ENCODE measurements at places on chromosomes 2 and 18.
A peak's percentile ranks its signal among the peaks of the same experiment; 100 is the strongest.

GRCh38 chr2:202127687-202128331 lies 54.8 kb downstream of the KIAA2012 start:
- DNase-seq = no peak

GRCh38 chr2:155574941-155575340 lies 757.6 kb downstream of the NR4A2 start:
- DNase-seq = no peak

- DNase-seq = peak; percentile 51
These were observed 864 bp downstream of the KLHL29 start for GRCh38 chr2:23385748-23386338.

GRCh38 chr2:165149439-165149838 lies 54.4 kb downstream of the SCN3A start:
- DNase-seq = no peak

DNA sequence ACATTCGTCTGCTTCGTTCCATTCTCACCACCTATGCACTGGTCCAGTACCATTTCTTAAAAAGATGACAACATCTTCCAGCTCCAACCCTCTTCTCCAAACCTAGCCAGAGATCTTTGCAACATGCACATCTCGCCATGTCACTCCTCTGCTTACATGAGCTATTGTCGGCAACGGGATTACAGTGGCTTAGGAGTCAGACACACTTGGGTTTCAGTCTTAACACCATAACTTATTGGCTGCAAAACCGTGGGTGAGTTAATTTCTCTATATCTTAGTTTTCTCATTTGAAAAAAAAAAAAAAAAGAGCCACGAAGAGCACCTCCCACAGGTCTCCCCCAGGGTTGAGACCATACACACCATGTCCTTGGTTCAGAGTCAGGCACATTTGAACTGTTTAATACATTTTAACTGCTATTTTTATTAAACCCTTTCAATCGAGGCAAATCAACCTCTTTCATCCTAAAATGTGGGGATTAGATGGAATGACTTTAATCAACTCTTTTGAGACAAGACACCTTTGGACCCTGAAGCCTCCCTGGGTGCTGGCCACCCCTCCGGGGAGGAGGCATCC lies 889 bp downstream of the ANKRD29 start:
- DNase-seq = no peak

DNA sequence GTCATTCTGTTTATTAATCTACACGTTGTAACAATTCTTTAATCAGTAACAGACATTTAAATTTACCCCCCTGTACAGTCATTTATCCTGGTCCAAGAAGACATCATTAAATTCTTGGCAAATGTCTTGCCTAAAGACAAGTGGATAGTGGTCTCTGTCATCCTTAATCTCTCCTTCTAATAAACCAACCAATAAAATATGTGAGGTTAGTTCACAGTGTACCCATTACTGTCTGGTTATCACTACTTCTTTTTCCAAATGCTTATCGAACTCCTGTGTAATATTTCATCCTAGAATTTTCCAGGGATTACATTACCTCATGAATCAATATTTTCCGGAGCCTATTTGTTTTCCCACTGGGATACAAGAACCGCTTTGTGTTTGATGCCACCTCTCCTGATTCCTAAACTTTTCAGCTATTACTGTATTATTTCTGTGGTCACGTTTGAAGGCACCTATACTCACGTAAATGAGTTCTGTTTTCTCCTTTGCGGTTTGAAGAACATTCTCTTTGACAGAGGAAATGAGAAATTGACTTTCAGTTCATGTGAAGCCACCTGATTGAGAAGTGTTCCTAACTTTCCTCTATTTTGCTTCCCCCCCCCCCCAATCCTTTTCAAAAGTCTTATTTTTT lies 131.5 kb downstream of the RTN4 start:
- no peak for DNase-seq

- DNase-seq = no peak
These were observed 90.6 kb upstream of the ST6GAL2 start for GRCh38 chr2:106976548-106976947.

- DNase-seq = no peak
These were observed 141.8 kb downstream of the MYO1B start for GRCh38 chr2:191386938-191387536.

DNA sequence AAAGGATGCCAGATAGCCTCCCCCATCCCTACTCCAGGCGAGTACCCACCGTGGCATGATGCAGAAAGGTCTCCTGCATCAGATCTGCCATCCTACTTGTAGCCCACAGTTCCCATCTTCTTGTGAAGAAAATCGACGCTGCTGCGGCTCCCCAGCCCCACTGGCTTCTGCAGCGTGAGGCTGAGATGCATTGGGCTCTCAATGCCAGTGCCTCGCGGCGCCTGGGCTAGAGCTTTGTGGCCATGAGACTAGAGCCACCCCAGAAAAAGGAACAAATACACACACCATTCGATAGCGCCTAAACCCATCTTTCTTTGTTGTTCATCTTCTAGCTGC lies 2.8 kb downstream of the NOL4 start:
- peak; percentile 44 for DNase-seq

DNA sequence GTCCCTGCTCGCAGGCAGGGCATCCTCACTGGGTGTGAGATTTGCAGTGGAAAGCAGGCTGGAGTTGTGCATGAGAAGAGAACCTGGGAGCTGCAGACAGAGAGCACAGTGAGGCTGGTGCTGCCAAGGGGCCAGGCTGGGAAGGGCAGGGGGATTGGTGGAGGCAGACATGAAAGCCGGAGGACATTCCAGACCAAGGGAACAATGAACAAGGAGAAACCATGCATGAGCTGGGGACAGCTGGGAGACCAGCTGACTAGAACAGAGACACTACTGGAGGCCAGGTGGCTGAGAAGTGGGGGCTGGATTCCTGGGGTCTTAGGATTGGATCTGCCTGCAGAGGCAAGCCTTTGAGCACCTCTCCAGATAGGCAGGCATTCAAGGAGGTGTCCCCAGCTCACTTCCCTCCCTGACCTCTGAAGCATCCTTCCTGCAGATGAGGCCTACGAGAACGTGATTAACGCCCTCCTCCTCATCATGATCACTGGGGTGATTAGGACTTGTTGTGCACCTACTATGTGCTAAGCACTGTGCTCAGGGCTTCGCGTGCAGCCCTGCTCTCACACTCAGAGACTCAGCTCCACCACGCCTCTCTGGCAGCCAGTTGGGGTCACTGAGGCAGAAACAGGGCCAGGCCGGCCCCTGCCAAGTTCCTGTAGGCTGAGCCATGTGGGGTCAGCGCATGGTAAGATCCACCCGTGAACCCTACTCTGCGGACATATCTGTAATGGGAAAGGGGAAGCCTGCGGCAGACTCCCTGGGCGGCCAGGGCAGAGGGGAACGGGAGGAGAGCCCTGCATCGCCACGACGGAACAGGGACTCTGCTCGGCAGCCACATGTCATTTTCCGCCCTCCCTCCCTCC lies 74.8 kb upstream of the SLC66A3 start:
- peak; percentile 96 for DNase-seq

- no peak for DNase-seq
These were observed 49.4 kb downstream of the TNFRSF11A start for GRCh38 chr18:62374410-62374965.

DNA sequence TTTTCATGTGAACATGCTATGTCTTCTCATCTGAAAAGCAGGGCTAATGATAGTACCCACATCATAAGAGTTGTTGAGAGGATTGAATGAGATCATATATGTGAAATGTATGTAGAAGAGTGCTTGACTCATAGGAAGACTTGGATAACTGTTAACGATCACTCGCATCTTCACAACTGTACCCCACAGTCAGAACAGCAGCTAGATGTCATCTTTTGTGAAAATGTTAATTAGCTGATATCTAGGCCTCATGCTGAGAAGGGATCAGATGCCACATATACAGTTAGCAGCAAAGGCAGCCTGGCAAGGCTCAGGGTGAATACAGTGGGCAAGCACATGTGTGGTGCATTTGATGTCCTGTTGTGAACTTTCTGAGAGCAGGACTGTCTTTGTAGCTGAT lies 24.2 kb downstream of the MAP3K20 start:
- no peak for DNase-seq

GRCh38 chr2:85447222-85447585 lies 28.7 kb downstream of the SH2D6 start:
- DNase-seq = no peak

- no peak for DNase-seq
These were observed 101.0 kb downstream of the UNC80 start for GRCh38 chr2:209872675-209873074.

- no peak for DNase-seq
These were observed 55.9 kb upstream of the NT5C1B start for GRCh38 chr2:18645315-18645714.

DNA sequence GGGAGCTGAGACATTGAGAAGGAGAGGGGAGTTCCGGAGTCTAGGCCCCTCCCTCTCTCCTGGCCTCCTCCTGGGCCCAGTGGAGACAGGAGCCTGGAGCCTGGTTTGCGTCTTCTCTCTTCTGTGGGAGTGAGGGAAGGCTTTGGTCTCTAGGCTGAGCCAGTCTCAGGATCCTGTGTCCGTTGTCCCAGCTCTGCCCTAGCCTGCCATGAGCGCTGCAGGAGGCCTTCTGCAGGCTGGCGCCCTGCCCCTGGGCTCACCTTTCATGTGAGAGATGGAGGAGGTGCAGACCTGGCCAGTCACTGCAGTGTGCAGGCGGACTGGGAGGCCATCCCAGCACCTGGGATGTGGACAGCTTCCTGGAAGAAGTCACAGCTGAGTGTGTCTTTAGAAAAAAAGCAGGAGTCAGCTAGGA lies 8.7 kb downstream of the IMPA2 start:
- no peak for DNase-seq

GRCh38 chr2:190859347-190860297 lies 21.0 kb upstream of the GLS start:
- no peak for DNase-seq

GRCh38 chr18:1353025-1353424 lies 448.4 kb downstream of the ADCYAP1 start:
- no peak for DNase-seq

- DNase-seq = no peak
These were observed 442 bp downstream of the SERPINB5 start for GRCh38 chr18:63477200-63477599.

- DNase-seq = no peak
These were observed 10.4 kb upstream of the METTL21A start for GRCh38 chr2:207635468-207636200.

DNA sequence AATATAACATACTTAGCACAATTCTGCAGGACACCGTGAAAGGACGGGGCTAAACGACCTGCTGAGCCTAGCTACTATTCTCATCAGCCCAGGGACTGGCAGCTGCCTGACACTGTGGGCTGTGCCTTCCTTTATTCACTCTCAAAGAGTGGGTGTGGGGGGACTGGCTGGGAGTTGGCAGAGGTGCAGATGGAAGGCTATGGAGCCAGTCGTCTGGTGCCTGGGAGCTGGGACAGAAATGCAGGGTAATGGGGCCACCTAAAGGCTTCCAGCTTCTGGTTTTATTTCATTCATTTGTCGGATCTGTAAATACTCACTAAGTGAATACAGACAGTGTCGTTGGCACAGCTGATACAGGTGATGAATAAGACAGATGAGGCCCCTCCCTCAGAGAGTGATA lies 56.0 kb upstream of the NFU1 start:
- no peak for DNase-seq

GRCh38 chr18:63119647-63120046 lies 199.9 kb downstream of the BCL2 start:
- DNase-seq = peak; percentile 27

- no peak for DNase-seq
These were observed 23.8 kb upstream of the ASPRV1 start for GRCh38 chr2:69985216-69985615.

GRCh38 chr18:67670024-67670543 lies 153.6 kb upstream of the DSEL start:
- DNase-seq = no peak

DNA sequence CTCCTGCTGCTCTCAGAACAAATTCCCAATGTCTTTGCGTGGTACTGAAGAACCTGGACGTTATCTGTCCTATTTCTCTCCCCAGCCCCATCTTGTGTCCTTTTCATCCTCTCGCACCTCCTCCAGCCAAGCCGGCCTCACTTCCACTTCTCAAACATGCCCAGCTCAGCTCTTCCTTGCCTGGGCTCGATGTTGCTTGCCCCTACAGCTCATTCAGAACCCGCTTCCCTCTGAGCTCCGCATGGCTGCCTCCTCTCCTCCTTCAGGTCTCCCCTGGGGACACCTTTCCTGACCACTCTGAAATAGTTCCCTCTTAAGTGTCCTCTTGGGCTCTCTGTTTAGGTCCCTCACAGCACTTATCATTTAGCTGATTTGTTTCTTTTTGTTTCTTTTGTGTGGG lies 6.7 kb upstream of the SMARCAL1 start:
- no peak for DNase-seq

- DNase-seq = no peak
These were observed 449.0 kb upstream of the MMADHC start for GRCh38 chr2:150036622-150037021.

GRCh38 chr2:54722641-54723040 lies 821 bp upstream of the EML6 start:
- no peak for DNase-seq

- no peak for DNase-seq
These were observed 97.2 kb downstream of the SP100 start for GRCh38 chr2:230512955-230513748.

Measured in NCI-H524 (cell line).